Right hindlimb (tissue), 1 donor: ENCODE measurements at places on chromosomes 3 and 15.

DNA sequence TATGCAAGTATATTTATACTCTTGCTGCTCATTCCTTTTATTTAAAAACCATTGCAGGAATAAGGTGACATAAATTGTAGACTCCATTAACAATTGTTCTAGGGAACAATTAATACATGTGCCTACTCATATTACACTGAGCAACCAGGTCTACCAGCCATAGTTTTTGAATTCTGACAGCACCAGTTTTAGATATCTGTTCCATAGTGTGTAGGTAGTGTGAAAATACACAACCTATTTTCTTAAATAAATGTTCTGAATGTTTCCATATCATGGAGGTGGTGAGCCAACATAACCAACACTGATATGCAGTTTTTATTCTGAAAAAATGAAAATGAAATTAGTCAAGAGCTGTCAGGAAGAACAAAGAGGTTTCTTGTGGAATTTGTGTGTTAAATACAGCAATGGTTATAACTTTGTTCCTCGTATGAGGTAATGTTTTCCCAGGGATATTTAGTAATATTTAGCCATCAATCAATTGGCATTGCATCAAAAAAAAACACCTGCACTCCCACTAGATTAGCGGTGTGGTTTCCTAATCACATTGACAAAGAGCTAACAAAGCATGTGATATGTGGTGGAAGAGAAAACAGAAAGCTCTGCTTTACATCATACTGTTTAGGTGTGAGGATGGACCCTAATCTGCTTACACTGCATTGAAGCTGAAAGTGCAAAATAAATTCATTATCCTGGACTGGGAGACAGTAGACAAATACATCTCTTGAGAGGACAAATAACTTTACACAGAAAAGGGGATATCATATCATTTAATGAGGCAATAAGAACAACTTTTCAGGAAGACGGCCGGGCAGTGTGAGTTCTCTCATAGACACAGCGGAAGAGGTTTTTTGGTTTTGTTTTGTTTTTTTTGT lies 369.5 kb upstream of the THBS1 start:
- no peak for DNase-seq

DNA sequence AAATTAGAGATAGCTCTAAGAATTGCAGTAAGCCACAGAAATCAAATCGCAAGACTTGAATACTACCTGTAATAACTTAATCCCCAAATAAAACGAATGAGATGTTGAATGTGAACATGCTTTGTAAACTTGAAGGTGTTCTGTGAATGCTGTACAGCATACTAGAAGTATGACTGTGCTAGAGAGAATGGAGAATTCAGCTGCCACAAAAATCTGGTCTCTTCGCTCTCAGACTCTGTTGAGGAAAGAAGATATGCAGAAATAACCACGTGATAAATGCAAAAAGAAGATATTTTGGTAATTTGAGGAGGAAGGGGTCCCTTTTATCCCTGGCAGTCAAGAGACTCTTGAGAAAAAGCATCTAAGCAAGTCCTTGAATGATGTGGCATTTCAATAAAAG lies 37.3 kb downstream of the ZBTB38 start:
- DNase-seq, result no peak

- DNase-seq, result no peak
Measured at GRCh38 chr3:56811546-56812202, 9.9 kb upstream of the ARHGEF3 start.

GRCh38 chr15:62992302-62992701 lies 50.2 kb upstream of the TPM1 start:
- no peak for DNase-seq

DNA sequence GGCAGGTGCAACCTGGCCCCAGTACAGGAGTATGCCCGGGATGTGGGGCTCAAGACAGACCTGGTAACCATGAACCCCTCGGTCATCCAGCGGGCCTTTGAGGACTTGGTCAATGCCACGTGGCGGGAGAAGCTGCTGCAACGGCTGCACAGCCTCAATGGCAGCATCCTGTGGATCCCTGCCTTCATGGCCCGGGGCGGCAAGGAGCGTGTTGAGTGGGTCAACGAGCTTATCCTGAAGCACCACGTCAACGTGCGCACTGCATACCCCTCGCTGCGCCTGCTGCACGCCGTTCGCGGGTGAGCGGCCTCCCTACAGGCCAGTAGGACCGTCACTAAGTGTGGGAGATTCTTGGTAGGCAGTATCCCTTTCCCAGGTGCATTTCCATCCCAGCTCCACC lies 51.0 kb downstream of the ST8SIA2 start:
- DNase-seq, result no peak

DNA sequence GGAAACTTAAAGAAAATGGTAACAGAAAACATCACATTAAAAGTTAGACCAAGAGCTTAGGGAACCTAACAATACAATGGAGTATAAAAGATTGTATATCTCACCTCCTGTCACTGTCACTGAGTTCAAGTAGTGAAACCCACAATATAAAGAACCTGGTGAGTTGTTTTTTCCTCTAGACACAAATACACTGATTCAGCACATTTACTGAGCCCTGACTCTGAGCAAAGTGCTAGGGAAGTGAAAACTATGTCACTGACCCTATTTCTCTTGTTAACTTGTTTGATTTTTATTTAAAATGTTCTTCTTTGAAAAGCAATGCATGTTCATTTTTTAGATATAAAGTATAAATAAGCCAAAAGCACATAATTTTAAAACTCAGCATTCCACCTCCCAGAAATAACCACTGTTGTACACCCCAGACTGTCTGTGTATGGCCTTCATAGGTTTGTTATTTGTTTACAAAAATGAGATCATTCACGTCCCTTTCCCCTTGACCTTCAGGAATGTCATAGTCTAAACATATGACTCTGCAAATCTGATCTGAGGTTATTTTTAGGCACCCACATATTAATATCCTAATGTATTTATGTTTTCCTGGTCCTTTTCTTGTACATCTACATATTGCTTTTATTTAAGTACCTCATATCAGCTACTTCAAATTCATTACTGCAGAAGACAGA lies 69.2 kb upstream of the CSTA start:
- no peak for DNase-seq

DNA sequence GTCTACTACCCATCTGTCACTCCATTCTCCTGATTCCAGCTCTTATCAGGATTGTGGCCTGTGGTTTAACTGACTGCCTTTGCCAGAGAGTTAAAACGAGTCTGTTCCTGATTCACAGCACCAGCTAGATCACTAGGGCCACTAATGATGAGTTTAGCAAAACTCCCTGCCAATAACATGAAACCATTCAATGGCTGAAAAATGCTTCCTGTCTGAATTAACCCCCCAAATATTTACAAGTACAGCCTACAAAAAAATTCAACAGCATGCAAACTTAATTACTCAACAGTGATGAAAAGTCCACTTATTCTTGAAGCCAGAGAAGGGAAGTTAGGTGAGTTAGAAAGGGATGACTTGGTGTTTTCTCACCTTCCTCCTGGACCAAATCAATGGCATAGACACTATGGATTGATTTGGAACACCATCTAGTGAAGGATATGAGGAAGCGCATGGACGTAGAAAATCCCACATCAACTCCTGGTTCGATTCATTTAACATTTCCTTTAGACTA lies 141.4 kb downstream of the TGFBR2 start:
- no peak for DNase-seq

DNA sequence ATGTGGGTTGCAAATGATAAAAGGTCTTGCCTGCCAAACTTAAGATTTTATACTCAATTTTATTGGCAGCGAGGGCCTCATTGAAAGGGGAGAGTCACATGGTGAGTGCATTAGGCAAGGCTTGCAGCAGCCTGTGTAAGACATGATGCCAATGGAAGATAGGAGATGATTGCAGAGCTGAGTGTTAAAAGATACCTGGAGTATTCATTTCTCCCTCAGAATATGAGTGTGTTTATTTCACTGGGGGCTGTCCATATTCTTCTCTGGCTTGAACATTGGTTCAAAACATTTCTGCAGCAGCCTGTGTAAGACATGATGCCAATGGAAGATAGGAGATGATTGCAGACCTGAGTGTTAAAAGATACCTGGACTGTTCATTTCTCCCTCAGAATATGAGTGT lies 165.2 kb upstream of the NUDT16 start:
- DNase-seq, result no peak

GRCh38 chr3:12395349-12396012 lies 88.8 kb upstream of the TSEN2 start:
- no peak for DNase-seq

DNA sequence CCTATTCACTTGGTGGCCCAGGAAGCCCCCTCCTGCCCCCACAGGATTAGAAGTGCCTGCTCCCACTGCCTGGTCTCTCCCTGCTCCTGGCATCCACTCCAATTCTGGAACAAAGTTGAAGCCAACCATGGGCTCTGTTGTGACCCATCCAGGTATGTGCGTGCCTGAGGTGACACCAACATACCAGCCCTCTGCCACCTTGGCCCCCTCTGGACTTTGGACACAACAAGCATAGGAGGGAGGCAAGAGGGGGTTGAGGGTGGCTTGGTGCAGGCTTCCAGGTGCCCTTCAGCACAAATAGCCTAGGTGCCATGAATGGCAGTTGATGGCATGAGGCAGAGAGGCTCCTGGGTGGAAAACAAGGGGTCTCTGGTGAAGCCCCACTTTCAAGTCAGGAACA lies 600.9 kb downstream of the SI start:
- no peak for DNase-seq

DNA sequence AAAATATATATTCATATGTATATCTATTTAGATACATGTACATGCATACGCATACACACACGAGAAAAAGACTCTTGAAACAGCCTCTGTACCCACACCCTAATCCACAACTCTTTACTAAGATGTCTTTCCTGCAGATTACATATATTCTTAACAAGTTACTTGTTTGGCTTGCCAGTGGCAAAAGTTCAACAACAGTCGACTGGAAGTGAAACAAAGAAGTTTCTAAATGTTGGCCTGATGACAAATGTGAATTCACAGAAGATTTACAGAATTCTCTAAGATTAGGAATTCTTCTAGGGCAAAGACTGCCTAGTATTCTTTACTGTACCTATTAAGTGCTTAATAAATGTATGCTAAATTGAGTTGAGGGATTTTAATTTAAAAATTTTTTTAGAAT lies 116.8 kb downstream of the CDIN1 start:
- no peak for DNase-seq

GRCh38 chr15:98526094-98526493 lies 122.2 kb upstream of the IGF1R start:
- DNase-seq, result no peak

GRCh38 chr3:100603469-100603868 lies 5.9 kb upstream of the ADGRG7 start:
- no peak for DNase-seq

GRCh38 chr3:155738580-155739076 lies 6.2 kb downstream of the PLCH1 start:
- no peak for DNase-seq

DNA sequence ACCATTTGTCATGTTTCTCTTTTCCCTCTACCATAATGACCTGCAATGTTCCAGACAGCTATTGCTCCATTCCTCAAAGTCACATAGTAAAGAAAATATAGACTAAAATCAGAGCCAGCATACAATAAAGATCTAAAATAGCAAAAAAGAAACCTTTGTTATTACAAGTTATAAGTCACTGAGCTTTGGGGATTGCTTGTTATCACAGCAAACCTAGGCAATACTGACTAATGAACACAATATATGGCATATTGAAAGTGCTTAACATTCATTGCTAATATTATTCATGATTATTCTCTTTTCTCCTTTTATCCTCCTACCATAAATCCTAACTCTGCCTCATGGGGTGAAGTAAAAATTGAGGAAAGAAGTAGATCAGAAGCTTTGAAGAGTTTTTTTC lies 27.4 kb upstream of the TIPARP start:
- no peak for DNase-seq

DNA sequence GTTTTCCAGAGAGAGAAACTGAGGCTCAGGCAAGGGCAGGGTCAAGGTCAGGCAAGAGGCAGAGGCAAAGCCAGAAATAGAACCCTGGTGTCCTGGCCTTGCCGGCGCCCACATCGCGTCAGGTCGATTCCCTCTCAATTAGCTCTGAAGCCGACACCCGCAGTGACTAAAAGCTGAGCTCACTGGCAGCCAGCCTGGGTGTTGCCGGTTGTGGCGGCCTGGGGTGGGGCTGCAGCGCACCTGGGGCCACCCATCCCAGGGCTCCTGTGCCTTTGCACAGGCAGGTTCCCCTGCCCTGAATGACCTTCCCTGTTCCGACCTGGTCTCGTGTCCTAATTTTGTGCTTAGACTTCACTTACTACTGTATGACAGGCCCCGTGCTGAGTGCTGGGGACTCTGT lies 6.2 kb downstream of the SEMA3F start:
- DNase-seq, result peak; percentile 19

GRCh38 chr15:90266485-90266884 lies 1.0 kb downstream of the NGRN start:
- DNase-seq, result no peak

- DNase-seq, result no peak
Measured at GRCh38 chr3:152823781-152824180, 11.2 kb upstream of the P2RY1 start.

DNA sequence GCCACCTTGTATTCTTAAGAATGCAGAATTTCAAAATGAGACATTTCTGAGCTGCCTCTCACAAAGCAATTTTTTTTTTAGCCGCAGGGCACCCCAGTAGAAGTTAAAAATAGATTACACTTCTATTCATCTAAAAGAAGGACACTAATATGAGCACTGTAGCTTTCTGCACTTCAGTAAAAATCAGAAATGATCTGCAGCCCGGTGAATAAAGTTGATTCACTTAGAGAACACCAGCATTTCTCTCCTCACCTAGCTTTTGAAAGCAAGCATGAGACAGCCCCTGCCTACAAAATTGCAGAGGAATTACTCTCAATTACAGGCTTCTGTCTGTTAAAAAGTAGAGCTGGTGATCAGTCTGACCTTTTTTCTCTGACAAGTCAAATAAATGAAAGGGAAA lies 1062.4 kb downstream of the FHIT start:
- no peak for DNase-seq

- no peak for DNase-seq
Measured at GRCh38 chr3:196227629-196228493, 11.5 kb downstream of the SLC51A start.

GRCh38 chr3:50259432-50260026 lies 9.4 kb upstream of the SEMA3B start:
- DNase-seq, result no peak

DNA sequence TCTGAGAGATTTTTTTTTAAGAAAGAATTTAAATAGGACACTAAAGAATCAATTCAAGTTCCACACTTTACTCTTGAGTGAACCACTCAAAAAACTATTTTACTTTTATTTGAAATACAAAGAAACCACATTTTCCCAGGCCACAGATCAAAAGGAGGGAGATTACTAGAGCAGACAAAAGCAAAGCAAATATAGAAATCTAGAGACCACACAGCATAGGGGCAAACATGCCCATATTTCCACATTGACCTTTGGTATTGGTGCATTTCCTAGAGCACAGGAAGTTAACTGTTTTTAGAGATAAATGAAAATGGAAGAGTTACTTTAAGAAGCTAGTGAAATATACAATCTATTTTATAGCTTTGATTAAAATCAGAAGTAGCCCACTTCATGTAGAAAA lies 27.5 kb upstream of the ZCWPW2 start:
- no peak for DNase-seq
